ENCODE measurements at places on chromosomes 12 and 14.

GRCh38 chr12:96047229-96048211, 12.1 kb upstream of the LTA4H start:
- no peak for DNase-seq

GRCh38 chr12:71407732-71408131, 31.9 kb upstream of the LGR5 start:
- DNase-seq, result no peak

DNA sequence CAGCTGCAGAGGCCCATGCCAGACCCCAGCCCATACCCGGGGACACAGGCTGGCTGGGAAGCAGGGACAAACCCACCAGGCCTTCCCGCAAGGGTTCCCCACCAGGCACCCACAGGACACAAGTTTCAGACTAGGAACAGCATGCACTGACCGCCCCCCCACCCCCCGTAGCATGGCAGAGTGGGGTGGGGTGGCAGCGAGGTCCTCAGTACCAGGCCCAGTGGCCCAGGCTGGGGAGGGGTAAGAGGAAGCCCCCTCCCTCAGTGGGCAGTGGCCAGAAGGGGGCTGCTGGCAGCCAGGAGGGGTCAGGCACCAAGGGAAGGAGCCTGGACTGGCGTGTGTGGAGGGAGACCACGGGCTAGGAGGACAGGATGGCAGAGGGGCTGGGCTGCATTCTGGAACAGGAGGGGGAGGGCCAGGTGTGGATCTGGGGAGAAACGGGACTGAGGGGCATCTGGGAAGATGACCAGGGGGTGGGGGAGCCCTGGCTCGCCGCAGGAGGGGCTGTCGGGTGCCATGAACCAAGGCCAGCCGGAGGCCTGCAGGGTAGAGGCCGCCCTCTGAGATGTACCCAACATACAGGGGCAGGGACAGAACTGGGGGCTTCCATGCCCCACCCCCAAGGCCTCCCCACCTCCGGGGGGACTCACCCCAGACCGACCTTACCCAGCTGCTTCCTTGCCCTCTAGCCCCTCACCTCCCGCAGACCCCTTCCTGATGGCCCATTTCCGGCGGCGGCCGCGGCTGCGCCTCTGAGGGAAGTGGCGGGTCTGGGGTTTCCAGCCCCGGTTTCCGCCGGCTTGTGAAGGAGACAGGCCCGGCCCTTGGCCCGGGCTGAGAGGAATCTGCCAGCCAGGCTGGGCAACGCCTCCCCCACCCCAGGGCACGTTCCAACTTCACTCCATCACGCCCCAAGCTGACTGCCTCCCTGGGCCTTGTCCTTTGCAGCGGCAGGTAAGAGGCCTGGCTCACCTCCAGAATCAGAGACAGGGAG, 5.6 kb upstream of the JAG2 start:
- no peak for DNase-seq

- no peak for DNase-seq
These were observed 147.6 kb downstream of the DPF3 start for GRCh38 chr14:72745991-72746980.

DNA sequence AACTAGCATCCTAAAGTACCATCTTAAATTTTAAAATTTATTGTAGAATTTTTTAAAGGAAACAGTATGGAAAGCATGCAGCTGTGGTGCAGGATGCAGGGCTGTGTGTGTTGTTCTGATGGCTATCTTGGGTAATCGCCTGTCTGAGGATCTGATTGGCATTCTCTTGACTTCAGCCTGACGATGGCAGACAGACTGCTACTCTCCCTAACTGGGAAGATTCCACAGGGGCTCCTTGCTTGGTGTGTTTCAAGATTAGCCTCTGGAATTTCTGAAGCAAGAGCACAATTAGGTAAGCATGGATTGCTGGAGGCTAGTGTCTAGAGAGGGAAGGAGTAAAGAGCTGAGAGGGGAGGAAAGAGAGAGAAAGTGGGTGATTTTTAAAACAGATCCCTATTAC, 696.8 kb upstream of the LRFN5 start:
- no peak for DNase-seq

DNA sequence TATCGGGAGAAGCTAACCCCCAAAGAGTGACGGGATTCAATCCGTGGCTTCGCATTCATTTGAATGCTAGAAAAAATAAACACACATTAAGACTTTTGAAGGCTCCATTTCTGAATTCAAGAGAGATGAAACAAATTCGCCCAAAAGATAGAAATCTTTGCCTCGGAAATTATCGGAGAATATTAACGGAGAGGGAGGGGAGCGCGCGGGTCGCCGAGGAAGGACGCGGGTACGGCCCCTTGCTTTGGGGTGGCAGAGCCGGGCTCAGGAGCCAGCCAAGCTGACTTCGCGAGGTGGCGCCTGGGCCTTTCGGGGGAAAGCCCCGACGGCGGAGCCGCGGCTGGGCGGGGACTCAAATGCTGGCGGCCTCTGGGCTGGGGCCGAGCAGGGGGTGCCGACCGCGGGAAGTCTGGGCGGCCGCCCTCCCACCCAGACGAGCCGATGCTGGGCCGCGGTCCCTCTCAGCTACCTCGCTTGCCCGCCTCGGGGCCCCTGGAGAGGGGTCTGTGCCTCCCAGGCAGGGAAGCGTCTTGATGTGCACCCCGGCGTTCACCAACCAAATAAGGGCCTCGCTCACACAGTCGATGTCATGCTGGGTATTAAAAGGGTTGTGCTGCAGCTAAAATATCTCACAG, 14.7 kb downstream of the NKX2-1 start:
- no peak for DNase-seq

- DNase-seq, result no peak
These were observed 103.7 kb upstream of the SYT1 start for GRCh38 chr12:78760906-78761305.

- no peak for DNase-seq
These were observed 827.6 kb downstream of the NRXN3 start for GRCh38 chr14:78997811-78998210.

- DNase-seq, result no peak
These were observed 81.6 kb downstream of the LLPH start for GRCh38 chr12:66048835-66049537.

- peak; percentile 13 for DNase-seq
These were observed 49.9 kb downstream of the PTHLH start for GRCh38 chr12:27922531-27923139.

DNA sequence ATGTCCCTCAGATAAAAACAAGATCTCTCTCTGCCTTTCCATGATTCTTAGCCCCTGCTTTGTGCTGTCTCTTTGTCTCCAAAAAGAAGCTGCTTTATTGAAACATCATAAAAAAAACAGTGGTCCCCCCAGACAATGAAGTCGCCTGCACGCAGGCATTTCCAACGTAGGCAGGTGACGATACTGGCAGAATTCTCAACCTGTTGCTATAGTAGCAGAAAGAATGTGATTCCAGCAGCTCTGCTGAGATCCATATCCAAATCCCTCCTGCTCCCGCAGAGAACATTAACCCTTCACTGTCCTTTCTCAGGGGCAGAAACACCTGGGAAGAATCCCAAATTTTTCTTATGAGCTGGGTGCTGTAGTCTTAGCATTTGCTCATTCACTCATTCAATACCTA, 84.8 kb downstream of the STON2 start:
- no peak for DNase-seq

DNA sequence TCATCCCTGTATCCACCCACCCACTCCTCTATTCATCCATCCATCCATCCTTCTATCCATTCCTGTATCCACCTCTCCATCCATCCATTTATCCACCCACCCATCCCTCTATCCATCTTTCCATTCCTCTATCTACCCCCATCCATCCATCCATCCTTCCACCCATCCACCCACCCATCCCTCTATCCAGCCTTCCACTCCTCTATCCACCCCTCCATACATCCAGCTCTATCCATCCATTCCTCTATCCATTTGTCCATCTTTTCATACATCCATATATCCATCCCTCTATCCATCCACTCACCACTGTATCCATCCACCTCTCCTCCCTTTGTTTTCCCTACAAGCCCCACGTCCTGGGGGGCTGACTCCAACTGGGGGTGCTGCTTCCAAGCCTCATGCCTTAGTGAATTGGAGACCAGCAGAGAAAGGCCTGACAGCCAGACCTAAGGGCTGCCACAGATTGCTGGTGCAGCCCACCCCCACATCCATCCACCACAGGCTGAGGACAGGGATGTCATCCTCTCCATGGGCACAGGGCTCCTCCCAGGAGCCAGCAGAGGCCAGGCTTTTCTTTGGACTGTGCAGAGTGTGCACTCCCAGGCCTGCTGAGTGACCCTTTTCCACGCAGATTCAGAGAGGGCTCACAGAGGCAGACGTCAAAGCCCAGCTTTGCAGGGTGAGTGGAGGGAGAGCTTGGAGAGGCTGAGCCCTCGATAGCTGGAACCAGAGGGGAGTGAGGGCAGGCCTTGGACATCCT, 18.9 kb upstream of the GPR132 start:
- DNase-seq, result no peak

GRCh38 chr12:46926526-46926925, 100.7 kb upstream of the SLC38A4 start:
- DNase-seq, result no peak

DNA sequence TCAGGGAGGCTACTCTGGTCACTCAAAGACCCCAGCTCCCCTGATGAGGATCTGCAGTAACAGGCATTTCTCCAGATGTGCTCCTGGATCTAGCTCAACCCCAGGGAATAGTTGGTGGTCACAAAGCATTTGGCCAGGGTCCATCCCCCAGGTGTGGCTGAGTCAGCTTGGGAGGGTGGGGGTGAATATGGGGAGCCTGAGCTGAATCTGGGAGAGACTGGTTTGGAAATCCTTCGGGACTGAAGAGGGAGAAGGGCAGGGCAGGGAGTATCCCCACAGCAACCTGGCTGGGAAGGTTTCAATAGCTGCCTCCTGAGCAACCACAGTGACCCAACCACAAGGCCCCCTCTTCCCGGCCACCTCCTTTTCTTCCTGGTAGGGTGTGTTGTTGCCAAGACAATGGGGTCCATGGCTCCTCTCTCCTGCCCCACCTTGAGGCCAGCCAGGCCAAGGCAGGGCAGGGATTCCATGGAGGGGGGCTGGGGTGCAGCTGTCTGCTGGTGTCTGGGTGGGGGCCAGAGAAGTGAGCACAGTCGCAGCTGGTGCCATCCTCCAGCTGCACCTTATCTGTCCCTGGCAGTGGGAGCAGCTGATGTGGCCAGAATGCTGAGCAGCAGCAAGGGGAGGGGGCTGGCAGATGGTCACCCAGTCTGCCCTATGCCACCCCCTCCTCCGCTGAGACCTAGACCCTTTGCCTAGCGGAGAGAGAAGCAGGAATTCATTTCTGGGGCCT, 5.5 kb downstream of the ASIC1 start:
- no peak for DNase-seq

GRCh38 chr12:6069437-6070093, 54.9 kb downstream of the VWF start:
- DNase-seq, result no peak

Measured in thoracic aorta (tissue), 2 donors.